Nucleus accumbens (tissue), 56 donors: ENCODE measurements at places on chromosomes 7 and 10.

- no peak for DNase-seq
Measured at GRCh38 chr7:14207138-14207537, 217.7 kb upstream of the ETV1 start.

GRCh38 chr7:32803406-32804141, 88.0 kb downstream of the KBTBD2 start:
- no peak for DNase-seq

GRCh38 chr7:102444961-102445673, 11.7 kb downstream of the ORAI2 start:
- DNase-seq = no peak

DNA sequence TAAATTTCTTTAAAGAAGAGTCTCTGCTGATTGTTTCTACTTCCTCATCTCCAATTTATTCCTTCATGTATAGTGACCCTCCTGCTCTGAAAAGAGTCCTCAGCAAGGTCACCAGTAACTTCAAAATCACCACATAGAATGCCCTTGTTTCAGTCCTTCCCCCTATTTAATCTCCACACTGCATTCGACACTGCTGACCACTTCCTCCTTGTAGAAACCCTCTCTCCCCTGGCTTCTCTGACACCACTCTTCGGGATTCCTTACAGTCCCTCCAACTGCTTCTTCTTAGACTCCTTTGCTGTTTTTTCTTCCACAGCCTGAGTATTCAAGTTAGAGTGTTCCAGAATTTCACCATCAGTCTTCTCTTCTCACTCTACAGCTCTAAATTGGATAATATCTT, 89.5 kb downstream of the VPS41 start:
- DNase-seq = no peak

GRCh38 chr10:47026301-47027107, 115.3 kb downstream of the PTPN20 start:
- no peak for DNase-seq
